Neural crest cell (in vitro differentiated cells): ENCODE measurements at places on chromosomes 13 and 19. TPM values are rescaled to one million over a fixed set of nuclear protein-coding genes. Genes with fewer than 3 reads are reported as not detected.
A peak's percentile ranks its signal among the peaks of the same experiment; 100 is the strongest.

The KANK3 gene
- 0.66 and 0.77 TPM in 2 replicates for total RNA-seq

The HAUS5 gene
- total RNA-seq, result 52.8 and 55.9 TPM in 2 replicates

DNA sequence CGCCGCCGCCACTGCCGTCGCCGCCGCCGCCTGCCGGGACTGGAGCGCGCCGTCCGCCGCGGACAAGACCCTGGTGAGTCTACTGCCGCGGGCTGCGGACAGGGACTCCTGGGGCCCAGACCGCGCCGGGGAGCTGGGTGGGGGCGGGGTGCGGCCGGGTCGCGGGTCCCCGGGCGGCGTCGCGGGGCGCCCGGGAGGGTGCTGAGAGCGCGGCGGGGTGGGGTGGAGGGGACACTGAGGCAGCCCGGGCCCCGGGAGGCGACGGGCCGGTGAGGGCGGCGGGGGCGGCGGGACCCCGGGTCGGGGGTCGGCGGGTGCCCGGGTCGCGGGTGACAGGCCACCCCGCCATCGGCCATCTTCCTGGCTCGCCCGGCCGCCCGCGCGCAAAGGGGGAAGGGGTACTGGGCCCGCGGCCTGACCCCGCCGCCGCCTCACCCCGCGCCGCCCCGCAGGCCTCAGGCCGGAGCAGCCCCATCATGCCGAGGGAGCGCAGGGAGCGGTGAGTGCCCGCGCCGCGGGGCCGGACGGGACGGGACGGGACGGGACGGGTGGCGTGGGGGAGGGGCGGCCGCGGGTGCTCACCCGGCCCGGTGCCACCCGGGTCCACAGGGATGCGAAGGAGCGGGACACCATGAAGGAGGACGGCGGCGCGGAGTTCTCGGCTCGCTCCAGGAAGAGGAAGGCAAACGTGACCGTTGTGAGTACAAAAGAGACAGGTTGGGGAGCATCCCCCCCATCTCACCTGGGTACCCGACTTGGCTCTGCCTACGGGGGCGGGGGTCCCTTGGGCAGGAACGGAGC lies 489 bp downstream of the CCNE1 start:
- no peak for DNase-seq

GRCh38 chr13:97327506-97328221 lies 105.5 kb downstream of the MBNL2 start:
- DNase-seq, result no peak

- peak; percentile 20 for DNase-seq
These were observed 338 bp downstream of the SLC35E1 start for GRCh38 chr19:16571822-16572331.

DNA sequence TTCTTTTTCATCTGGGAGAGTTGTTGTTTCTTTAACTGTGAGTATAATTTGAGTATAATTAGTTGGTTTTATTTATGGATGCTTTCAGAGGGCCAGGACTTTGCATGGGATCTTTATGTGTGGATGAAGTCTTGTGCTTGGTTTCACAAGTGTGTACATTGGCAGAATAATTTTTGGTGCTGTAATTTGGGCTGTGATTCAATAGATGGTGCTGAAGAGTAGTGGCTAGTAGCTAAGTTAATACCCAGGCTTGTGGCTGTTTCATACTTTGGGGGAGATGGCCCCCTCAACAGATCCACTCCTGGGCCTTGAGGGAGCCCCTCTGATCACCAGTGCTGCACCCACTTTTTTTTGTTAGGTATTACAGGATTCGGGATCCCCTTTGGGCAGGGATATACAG lies 1142.4 kb downstream of the SLITRK1 start:
- no peak for DNase-seq
